Activated CD8-positive, alpha-beta T cell treated with anti-CD3 and anti-CD28 coated beads, Interleukin-2, amount 10 ng/mL, durations not matched to agents 7 days and 5 days (primary cell): ENCODE measurements at places on chromosomes 5 and 9. TPM values are rescaled to one million over a fixed set of nuclear protein-coding genes. Genes with fewer than 3 reads are reported as not detected.

Gene STPG3
- total RNA-seq = not detected

Gene DHX29
- 19.9 TPM for total RNA-seq

Gene TSSK1B
- not detected for total RNA-seq

Gene SPINK6
- not detected for total RNA-seq

Gene ABO
- total RNA-seq = not detected

Gene UCK1
- 35.8 TPM for total RNA-seq

Gene ANXA2R
- 29.3 TPM for total RNA-seq

Gene PCDHGB3
- total RNA-seq = 0.26 TPM

Gene MTX3
- total RNA-seq = 11.7 TPM

Gene SPATA31D4
- not detected for total RNA-seq

Gene RORB
- total RNA-seq = 0.08 TPM

Gene AGXT2
- not detected for total RNA-seq

Gene CNTNAP3B
- not detected for total RNA-seq

Gene PTGES
- total RNA-seq = not detected

Gene FBP2
- not detected for total RNA-seq

Gene SLC9A3
- total RNA-seq = 1.9 TPM

Gene SLC34A3
- total RNA-seq = not detected

Gene ARSK
- 4.1 TPM for total RNA-seq

Gene RACK1
- 1,796 TPM for total RNA-seq

Gene CCNO
- not detected for total RNA-seq

Gene CTXN3
- total RNA-seq = not detected
